ENCODE measurements at places on chromosomes 11 and 22.

DNA sequence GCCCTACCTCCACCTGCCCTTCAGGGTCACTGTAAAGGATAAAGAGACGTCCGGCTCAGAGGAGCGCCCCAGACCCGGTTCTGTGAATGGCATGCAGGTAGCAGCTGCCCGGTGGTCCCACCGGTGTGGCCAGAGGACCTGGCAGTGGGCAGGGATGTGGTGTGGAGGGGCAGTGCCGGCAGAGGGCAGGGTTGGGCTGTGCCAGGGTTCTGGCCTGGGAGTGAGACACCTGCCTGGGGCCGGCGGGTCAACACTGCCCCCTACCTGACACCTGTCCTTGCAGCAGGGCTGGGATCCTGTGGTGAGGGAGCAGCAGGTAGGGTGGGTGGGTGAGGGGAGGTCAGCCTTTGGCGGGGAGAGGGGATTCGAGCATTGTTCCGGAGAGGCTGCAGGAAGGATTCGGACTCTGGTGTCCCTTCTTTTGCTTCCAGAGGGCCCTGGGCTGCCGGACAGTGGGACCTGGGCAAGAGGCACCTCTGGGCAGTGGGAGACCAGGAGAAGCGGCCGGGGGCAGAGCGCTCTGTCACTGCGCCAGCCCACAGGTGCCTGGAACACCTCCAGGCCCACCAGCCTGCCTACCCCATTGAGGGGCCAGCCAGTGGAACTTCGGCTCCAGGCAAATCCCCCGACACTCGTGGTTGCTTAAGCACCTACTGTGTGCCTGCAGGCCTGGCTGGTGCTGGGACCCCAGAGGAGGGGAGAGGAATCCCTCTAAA lies 1.6 kb upstream of the PHLDA2 start:
- DNase-seq = no peak

- DNase-seq = no peak
Observed at GRCh38 chr11:110303414-110303826, 7.0 kb upstream of the RDX start.

DNA sequence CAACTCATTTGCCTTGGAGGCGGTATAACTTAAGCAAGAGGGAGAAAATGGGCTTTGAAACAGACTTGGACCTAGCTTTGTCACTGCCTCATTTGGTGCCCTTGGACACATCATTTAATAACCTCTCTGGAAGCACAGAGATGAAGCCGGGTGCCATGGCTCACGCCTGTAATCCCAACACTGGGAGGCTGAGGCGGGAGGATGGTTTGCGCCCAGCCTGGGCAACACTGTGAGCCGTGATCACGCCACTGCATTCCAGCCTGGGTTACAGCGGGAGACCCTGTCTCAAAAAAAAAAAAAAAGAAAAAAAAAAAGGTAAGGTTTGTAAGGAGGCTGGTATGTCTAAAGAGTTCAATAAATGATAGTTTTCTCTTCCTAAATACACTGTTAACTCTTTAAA lies 806 bp downstream of the COA4 start:
- DNase-seq = no peak

DNA sequence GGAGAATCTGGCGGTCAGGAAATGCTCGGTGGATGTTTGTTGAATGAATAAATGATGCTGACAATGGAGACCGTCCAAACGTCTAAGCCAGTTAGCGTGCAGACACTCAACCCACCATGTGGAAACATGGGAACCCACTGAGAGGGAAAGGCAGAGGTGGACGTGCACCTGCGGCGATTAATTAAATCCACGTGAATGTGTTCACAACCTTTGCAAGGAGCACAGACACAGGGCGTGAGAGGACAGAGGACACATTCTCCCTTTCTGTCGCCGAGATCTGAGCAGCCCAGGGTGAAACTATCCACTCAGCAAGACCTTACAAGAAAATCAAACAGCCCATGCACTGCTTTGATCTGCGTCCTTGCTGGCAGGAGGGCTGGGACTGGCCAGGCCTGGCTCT lies 58.3 kb upstream of the LINC01488 start:
- no peak for DNase-seq

GRCh38 chr11:108916935-108917334 lies 252.1 kb downstream of the DDX10 start:
- DNase-seq = no peak

DNA sequence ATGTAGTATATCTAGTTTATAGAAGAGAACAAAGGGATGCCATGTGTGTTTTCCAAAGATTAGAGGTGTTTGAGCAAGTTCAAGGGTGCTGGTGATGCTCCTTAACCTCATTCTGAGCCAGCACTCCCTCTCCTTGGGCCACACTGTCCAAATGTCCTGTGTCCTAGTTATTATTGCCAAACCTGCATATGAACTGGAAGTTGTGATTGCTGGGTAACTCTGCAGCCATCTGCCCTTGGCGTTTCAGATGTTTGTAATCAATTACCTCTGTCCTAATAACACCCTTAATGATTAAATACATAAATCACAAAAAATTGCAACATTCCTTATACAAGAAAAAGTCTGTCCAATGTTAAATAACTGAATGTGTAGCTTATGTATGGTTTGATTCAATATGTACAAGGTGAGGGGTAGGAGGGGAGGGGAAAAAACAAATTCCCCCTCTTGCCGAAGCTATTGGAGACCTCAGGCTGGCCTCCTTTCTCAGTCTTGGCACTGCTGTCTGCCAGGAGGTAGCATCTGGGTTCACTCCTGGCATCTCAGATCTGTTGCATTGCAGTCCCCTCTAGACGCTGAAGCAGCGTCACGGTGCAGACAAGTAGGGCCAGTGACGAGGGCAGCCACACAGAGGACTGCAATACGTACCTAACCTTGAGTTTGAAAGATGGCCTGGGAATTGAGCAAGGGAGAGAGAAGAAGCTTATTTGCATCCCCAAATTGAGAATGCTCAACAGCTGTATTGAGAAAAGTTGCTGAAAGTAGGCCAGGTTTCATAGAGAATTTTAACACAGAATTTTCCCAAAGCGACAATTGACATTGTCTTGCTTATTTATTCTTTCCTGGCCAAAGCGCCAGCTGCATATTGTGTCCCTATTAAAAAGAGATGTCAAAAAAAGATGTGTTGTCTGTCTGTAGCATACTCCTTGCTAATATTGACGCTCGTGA lies 89.6 kb upstream of the ARHGAP32 start:
- no peak for DNase-seq

- no peak for DNase-seq
Observed at GRCh38 chr22:46150655-46151477, 540 bp downstream of the PPARA start.

GRCh38 chr11:57312511-57313021 lies 12.2 kb downstream of the TNKS1BP1 start:
- DNase-seq = no peak

DNA sequence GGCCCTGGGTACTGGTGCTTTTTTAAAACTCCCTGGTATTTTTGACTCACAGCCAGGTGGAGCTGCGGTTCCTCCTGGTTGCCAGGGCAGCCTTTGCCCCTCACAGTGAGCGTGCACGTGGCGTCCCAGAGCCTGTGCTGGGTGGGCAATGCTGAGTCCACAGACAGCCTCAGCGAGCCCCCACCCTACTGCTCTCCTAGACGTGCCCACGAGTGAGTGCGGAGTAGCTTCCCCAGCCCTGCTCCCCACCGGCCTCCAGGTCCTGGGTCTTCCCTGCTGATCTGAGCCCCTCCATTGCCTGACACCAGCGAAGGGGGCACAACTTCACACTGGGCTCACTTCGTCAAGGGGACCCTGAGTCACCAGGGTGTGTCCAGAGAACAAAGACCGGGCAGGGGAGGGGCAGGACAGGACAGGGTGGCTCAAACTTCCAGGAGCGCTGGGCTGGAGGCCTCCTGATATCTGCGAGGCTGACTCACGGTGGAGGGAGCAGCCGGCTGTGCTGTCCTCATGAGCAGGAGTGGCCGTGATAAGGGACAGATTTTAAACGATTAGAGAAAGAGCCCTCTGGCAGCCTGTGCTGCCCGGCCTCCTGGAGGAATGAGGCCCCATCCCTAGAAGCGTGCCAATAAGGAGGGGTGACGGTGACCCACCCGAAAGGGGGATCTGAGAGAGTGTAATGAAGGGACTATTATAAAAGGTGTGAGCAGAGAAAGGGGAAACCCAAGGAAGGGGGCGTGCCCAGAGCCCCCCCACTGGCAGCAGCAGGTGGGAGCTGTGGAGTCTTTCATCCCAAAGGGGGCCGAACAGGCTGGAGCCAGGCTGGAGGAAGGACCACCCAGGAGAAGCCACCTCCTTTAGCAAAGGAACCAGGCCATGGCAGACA lies 129.3 kb upstream of the FGF3 start:
- DNase-seq = no peak

GRCh38 chr11:126830216-126830806 lies 170.3 kb downstream of the KIRREL3 start:
- no peak for DNase-seq

- DNase-seq = no peak
Observed at GRCh38 chr11:34337016-34337415, 20.8 kb downstream of the ABTB2 start.

DNA sequence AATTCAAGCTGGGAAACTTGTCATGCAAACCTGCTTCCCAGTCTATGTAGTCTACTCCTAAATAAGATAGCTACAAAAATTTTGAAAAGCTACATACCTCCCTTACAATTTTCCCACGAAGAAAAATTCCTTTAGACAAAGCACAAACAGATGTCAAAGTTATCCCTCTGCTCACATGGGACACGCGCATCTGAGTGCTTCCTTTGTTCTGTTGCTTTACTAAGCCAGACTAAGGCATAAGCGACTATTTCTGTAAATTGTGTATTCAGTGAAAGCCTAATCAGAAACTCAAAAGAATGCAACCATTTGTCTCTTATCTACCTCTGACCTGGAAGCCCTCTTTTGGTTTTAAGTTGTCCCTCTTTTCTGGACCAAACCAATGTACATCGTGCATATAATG lies 583.7 kb upstream of the B3GAT1 start:
- DNase-seq = no peak

DNA sequence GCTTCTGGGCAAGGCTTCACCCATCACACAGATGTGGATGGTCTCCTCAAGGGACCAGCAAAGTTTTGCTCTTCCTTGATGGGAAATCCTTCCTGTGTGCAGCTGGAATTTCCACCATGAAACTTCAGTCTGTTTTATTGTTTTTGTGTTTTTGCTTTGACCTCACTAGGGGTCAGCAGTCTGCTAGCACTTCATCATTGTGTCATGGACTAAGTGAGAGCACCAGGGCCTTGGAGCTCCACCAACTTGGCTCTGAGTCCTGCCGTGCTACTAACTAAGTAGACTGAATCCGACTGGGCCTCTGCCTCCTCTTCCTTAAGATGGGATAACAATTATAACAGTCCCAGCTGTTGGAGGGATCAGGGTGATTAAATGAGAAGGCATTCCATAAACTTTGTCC lies 305.8 kb upstream of the NCAM1 start:
- DNase-seq = no peak

- DNase-seq = no peak
Observed at GRCh38 chr11:62439785-62440602, 21.2 kb downstream of the SCGB1A1 start.

GRCh38 chr22:32579529-32580220 lies 105.1 kb downstream of the FBXO7 start:
- DNase-seq = no peak

- DNase-seq = no peak
Observed at GRCh38 chr11:65133724-65134123, 595 bp downstream of the SYVN1 start.

DNA sequence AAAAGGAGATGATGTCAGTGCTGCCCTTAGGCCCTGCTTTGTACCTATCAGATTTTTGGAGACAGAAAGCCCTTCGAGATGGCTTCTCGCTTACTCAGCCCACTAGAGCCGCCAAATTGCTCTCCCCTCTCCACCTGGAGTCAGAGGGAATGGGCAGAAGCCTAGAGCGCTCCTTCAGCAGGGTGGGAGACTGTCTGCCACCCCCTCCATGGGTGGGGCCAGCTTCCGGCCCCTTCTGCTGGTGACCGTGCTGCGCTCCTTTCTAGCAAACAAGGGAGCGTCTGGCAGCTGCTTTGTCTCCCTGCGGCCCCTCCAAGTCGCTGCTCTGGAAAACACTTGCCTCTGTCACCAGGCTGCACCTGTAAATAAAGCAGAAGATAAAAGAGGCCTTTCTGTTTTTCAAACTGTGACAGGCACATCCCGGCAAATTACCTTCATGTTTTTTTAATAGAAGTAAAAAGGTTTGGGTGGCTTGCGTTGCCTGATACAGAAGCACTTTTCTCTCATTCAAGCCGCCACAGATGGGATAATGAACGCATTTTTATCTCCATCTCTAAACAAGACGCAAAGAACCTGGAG lies 145.7 kb upstream of the NECTIN1 start:
- no peak for DNase-seq

DNA sequence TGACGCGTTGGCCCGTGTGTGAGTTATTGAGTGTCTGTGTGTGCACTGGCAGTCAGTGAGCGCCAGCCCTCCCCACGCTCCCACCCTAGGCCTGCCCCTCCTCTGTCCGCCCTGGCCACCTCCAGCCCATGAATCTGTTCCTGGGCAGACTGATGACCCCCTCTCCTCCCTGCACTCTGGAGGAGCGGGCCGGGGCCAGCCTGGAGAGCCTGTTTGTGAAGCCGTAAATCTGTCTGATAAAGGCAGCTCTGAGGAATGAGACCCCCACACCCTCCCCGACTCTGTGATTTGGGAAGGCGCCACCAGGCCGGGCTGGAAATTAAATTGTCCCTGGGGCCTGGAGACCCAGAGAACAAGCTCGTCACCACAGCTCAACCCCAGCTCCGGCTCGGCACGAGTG lies 8.6 kb downstream of the TSSC4 start:
- DNase-seq = no peak

DNA sequence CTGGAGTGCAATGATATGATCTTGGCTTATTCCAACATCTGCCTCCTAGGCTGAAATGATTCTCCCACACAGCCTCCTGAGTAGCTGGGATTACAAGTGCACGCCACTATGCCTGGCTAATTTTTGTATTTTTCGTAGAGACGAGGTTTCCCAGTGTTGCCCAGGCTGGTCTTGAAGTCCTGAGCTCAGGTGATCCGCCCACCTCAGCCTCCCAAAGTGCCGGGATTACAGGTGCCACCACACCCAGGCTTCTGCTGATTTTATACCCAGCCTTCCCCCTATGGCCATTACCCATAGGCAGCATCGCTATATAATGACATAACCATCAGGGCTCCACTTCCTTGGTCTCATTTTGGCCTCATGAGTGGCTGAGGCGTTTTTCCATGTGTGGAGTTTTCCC lies 60.6 kb upstream of the RAB1B start:
- DNase-seq = no peak

DNA sequence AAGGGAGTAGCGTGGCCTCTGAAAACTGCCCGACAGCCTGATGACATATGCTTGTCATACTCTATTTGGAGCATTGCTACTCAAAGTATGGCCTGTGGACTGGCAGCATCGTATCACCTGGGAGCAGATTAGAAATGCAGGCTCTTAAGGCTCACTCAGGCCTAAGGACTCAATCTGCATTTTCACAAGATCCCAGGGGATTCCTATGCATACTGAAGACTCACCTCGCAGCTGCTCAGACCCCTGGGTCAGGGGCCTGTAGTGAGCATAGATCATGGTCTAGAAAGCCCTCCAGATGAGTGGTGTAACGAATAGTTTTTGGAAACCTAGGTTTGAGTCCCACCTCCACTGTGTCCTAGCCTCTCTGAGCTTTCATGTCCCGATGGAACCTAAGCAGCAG lies 126.3 kb downstream of the FEZ1 start:
- DNase-seq = no peak

Measured in activated naive CD4-positive, alpha-beta T cell (primary cell).